ENCODE measurements at places on chromosomes 7 and 10.
A peak's percentile ranks its signal among the peaks of the same experiment; 100 is the strongest.

GRCh38 chr10:123993534-123994416, 99.6 kb downstream of the CHST15 start:
- H3K4me1 ChIP-seq: peaks cover 6% of the 10 kb centered on the region
- no peak overlapping the region for H3K27ac ChIP-seq
- H3K4me3 ChIP-seq: no peak overlapping the region
- H3K36me3 ChIP-seq: no peaks in the 10 kb centered on the region
- peaks cover 58% of the 10 kb centered on the region for H3K27me3 ChIP-seq
- no peak for DNase-seq

DNA sequence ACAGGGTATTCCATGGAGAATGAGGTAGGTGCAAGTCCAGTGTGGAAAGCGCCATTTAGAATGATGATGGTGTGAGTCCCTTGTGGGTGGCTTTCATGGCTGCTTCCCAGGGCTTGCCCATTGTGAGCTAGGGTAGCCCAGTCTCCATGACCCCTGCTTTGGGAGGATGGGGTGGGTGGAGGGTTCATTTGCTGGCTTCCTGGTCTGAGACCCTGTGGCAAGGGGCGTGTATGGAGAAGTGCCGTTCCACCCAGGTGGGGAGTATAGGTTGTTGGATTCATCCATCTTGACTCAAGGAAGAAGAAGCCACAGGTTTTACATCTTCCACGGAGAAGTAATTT, 27.7 kb downstream of the CCM2 start:
- peak overlapping the region; percentile 83 for H3K27ac ChIP-seq
- H3K36me3 ChIP-seq: peaks cover 65% of the 10 kb centered on the region
- H3K4me3 ChIP-seq: peak overlapping the region; percentile 84
- peaks cover 71% of the 10 kb centered on the region for H3K4me1 ChIP-seq
- H3K27me3 ChIP-seq: no peaks in the 10 kb centered on the region

GRCh38 chr7:96331233-96331632, 9.3 kb upstream of the SLC25A13 start:
- H3K4me3 ChIP-seq: no peak overlapping the region
- no peak for DNase-seq
- peaks cover 16% of the 10 kb centered on the region for H3K27me3 ChIP-seq
- no peak overlapping the region for H3K27ac ChIP-seq
- H3K4me1 ChIP-seq: no peaks in the 10 kb centered on the region

DNA sequence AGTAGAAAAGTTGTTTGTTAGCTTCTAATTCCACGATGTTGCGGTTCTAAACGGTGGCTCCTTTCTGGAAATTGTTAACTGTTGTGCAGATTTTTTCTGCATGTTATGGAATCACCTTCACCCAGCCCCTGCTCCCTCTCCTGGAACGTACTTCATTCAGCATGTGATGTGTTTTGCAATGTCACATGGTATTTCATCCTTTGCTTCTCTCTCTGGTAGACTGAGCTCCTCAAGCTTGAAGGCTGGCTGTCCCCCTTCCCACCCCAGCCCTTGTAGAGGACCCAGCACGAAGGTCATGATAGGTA, 4.4 kb downstream of the PPP2R2D start:
- no peak overlapping the region for H3K4me3 ChIP-seq
- no peak for DNase-seq
- peaks cover 57% of the 10 kb centered on the region for H3K36me3 ChIP-seq
- no peak overlapping the region for H3K27ac ChIP-seq
- H3K27me3 ChIP-seq: no peaks in the 10 kb centered on the region

GRCh38 chr7:116100626-116101025, 70.1 kb upstream of the TFEC start:
- no peaks in the 10 kb centered on the region for H3K4me1 ChIP-seq
- no peak for DNase-seq
- H3K4me3 ChIP-seq: no peak overlapping the region
- peaks cover 7% of the 10 kb centered on the region for H3K27me3 ChIP-seq
